ENCODE measurements at places on chromosomes 5 and 9. TPM values are rescaled to one million over a fixed set of nuclear protein-coding genes. Genes with fewer than 3 reads are reported as not detected.

The SLC24A2 gene
- total RNA-seq, result 0.77 TPM

- no peaks in the 10 kb centered on the region for H3K27me3 ChIP-seq
- H3K27ac ChIP-seq, result no peak overlapping the region
- no peak overlapping the region for H3K4me3 ChIP-seq
- no peak for DNase-seq
- H3K4me1 ChIP-seq, result peaks cover 5% of the 10 kb centered on the region
Measured at GRCh38 chr9:128893354-128893753, 11.4 kb downstream of the LRRC8A start.

- H3K27me3 ChIP-seq, result no peaks in the 10 kb centered on the region
- no peaks in the 10 kb centered on the region for H3K36me3 ChIP-seq
- no peak for DNase-seq
- H3K27ac ChIP-seq, result no peak overlapping the region
- H3K4me3 ChIP-seq, result no peak overlapping the region
- no peaks in the 10 kb centered on the region for H3K4me1 ChIP-seq
Measured at GRCh38 chr9:80507611-80508010, 935.8 kb downstream of the TLE4 start.

DNA sequence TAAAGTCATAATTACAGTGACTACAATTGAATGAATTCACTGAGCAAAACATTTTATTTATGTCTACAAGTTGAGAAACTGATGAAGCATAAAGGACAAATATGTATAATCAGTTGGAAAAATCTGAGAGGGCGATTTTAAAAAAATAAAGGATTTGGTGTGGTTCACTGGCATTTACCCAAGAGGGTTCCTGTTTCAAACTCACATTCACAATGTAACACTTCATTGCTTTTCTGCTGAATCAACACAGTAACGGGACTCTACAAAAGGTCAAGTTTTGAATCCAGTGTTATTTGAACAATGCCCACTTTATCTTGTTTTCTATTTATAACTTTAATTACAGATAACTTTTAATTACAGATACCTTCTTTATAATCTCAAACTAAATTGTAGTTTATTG lies 138.6 kb downstream of the NUDT12 start:
- no peak for DNase-seq
- H3K27me3 ChIP-seq, result no peaks in the 10 kb centered on the region
- H3K27ac ChIP-seq, result no peak overlapping the region
- no peak overlapping the region for H3K4me3 ChIP-seq
- no peaks in the 10 kb centered on the region for H3K36me3 ChIP-seq

The PCDHB15 gene
- total RNA-seq, result 4.3 TPM

DNA sequence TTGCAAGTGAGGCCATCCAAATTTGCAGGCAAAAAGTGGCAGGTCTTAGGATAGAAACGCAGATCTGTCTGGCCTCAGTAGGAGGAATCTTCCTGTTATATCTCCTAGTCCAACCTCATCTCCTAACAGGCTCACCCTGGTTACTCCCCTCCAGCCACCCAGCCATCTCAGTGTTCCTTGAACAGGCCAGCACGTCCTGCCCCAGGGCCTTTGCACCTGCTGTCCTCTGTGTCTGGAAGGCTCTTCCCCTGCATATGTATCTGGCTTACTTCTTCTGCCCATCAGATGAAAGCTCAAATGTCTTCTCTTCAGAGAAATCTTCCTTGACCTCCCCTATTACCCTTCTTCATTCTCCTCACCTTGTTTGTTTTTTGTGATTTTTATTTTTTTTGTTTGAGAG lies 107.3 kb upstream of the ALDH1B1 start:
- peaks cover 19% of the 10 kb centered on the region for H3K4me1 ChIP-seq
- no peak overlapping the region for H3K27ac ChIP-seq
- H3K27me3 ChIP-seq, result no peaks in the 10 kb centered on the region

All from endodermal cell (in vitro differentiated cells).